ENCODE measurements at places on chromosomes 2 and 18.

DNA sequence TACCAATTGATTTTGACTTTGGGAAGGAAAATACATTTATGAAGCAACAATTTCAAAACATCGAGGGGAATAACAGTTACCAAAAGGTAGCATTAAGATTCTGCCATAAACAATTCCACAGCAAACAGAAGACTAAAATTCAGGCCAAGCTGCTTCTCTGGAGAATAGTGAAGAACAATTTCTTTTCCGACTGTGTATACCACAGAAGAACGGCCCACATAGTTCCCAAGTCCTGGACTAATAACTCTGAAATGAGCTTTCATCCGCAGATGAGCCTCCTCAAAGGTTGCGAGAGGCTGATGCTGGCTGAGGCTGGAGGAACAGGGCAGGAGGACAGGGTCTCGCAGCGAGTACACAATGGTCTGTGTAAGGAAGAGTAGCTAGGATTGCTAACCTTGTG lies 278.9 kb upstream of the TCF4 start:
- H3K36me3 ChIP-seq = no peaks in the 10 kb centered on the region
- no peak for DNase-seq
- H3K27ac ChIP-seq = peak overlapping the region; percentile 17
- peaks cover 68% of the 10 kb centered on the region for H3K4me1 ChIP-seq

DNA sequence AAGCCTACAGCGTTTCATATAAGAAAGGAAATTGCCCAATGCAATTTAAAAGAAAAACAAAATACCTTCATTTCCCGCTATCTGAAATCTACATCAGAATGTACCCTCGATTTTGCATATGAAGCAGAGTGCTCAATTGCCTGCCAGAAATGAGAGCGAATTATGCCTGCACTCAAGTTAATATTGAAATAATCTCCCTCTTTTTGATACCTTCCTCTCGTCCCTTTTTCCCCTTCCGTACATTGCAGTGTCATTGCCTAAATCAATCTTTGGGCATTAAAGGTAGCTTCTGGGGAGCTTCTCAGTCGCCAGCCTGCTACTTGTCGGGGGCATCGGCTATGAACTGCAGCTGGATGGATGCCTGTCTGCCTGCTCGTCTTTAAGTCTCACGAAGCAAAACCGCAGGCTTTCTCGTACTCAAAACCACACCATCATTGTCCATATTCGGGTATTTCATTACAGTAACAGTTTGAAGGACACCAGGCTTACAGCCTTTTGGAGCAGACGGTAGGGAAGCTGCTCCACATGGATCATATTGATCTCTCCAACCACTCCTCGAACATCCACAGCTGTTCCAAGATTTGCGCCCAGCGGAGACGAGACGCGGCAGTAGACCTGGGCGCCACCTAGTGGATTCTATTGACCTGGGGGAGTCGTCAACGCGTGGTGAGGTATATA lies 64.0 kb upstream of the HNRNPA3 start:
- H3K4me3 ChIP-seq = peak overlapping the region; percentile 72
- no peak overlapping the region for H3K27ac ChIP-seq
- H3K4me1 ChIP-seq = peaks cover 23% of the 10 kb centered on the region
- peaks cover 30% of the 10 kb centered on the region for H3K27me3 ChIP-seq

DNA sequence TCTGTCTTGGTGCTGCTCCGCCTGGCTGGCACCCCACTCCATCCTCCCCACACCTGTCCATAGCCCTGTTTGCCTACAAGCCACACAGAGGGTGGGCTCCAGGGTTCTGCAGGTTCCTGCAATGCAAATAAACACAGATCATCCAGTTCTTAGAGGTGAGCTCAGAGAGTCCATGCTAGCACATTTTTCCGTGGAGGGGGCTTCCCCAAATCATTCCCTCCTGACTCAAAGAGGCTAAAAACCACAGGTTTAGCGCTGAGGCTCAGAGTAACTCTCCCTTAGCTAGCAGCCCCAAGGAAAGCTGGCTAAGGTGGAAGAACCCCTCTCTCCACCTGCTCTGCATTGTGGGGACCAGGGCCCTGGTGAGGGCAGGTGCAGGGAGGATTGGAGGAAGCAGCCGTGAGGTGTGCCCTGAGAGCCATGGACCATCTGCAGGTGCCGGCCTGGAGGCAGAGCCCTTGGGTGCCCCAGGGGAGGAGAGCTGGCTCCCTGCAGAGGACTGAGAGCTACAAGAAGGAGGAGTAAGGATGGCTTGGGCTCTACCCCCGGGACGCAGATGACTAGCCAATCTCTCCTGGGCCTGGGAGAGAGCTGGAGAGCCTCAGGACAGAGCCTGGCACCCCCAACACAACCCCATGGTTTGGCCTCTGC lies 23.8 kb upstream of the TEX44 start:
- H3K36me3 ChIP-seq = no peaks in the 10 kb centered on the region
- peak overlapping the region; percentile 65 for H3K27ac ChIP-seq
- H3K4me3 ChIP-seq = no peak overlapping the region
- peaks cover 42% of the 10 kb centered on the region for H3K4me1 ChIP-seq
- H3K27me3 ChIP-seq = no peaks in the 10 kb centered on the region
- no peak for DNase-seq

DNA sequence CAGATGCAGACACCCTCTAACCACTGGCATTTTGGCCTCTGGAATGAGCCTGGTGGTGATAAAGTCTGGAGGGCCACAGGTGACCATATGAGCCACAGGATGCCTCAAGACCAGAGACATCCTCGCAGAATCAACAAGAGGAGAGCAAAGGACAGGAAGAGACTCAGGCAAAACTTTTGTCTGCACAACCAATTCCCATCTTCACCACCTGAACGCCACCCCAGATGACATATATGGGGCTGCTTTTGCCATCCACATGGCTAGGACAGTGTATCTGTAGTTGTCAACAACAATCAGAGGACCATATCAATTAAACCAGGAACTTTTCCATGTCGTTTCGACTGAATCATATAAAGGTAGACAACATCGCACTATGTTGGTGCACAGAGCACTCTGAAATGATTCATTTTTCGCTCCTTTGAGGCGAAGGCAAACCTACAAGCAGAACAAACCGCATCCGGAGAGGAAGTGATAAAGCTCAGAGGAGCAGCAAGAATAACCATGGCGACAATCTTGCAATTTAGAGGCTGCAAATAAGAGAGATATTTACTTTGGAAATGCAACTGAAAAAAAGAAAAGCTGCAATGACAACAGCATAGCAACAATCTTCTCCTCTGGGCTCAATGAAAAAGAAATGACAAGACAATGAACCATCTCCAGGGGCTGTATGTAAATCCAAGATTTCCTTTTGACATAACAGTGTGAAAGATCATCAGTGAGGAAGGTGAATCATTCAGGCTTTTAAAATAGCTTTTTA lies 204.5 kb downstream of the ARL4C start:
- no peak for DNase-seq
- H3K4me1 ChIP-seq = peaks cover 2% of the 10 kb centered on the region
- H3K27me3 ChIP-seq = no peaks in the 10 kb centered on the region
- H3K27ac ChIP-seq = no peak overlapping the region

- H3K4me1 ChIP-seq = peaks cover 2% of the 10 kb centered on the region
- H3K27me3 ChIP-seq = no peaks in the 10 kb centered on the region
- H3K4me3 ChIP-seq = no peak overlapping the region
- no peak overlapping the region for H3K27ac ChIP-seq
- no peak for DNase-seq
- H3K36me3 ChIP-seq = no peaks in the 10 kb centered on the region
Measured at GRCh38 chr2:9693196-9693491, 62.3 kb upstream of the YWHAQ start.

DNA sequence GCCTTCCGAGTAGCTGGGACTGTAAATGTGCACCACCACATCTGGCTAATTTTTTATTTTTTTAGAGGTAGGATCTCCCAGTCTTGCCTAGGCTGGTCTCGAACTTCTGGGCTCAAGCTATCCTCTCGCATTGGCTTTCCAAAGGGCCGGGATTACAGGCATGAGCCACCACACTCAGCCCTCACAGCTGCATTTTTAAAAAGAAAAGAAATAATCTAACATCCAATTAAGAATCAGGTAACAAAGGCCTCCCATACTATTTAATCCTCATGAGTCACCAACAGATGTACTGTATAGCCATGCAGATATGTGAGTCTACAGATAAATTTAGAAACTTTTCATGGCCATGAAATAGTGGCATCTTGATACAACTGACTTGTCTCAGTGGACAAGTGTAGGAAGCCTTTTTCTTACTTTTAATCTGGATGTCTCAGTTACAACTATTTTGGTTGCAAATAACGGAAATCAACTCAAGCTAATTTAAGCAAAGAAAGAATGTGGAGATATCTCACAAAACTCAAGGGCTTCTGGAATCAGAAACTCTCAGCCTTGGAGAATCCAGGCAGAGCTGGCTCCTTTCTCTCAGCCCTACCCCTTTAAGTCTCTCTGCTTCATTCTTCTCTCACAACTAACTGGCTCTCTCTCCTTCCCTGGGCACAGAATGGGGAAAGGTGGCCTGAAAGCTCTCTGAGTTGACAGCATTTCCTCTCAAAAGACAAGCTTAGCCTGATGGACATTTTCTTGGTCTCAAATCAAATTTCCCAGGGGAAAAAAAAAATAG lies 12.8 kb upstream of the PPM1B start:
- H3K27me3 ChIP-seq = no peaks in the 10 kb centered on the region
- H3K4me3 ChIP-seq = no peak overlapping the region
- H3K36me3 ChIP-seq = no peaks in the 10 kb centered on the region
- H3K4me1 ChIP-seq = no peaks in the 10 kb centered on the region
- no peak overlapping the region for H3K27ac ChIP-seq

GRCh38 chr2:161384864-161385263 lies 31.2 kb upstream of the TBR1 start:
- no peak overlapping the region for H3K27ac ChIP-seq
- H3K4me1 ChIP-seq = no peaks in the 10 kb centered on the region
- no peak overlapping the region for H3K4me3 ChIP-seq
- no peak for DNase-seq
- peaks cover 4% of the 10 kb centered on the region for H3K36me3 ChIP-seq

GRCh38 chr2:141911485-141912066 lies 219.2 kb downstream of the LRP1B start:
- no peaks in the 10 kb centered on the region for H3K27me3 ChIP-seq
- DNase-seq = no peak
- no peaks in the 10 kb centered on the region for H3K4me1 ChIP-seq
- H3K36me3 ChIP-seq = peaks cover 14% of the 10 kb centered on the region
- H3K27ac ChIP-seq = no peak overlapping the region

- H3K36me3 ChIP-seq = no peaks in the 10 kb centered on the region
- no peak for DNase-seq
- peaks cover 56% of the 10 kb centered on the region for H3K27me3 ChIP-seq
- H3K27ac ChIP-seq = no peak overlapping the region
- H3K4me3 ChIP-seq = no peak overlapping the region
Measured at GRCh38 chr18:79532313-79533007, 136.7 kb downstream of the NFATC1 start.

GRCh38 chr2:160108646-160109045 lies 46.2 kb upstream of the PLA2R1 start:
- no peak overlapping the region for H3K27ac ChIP-seq
- no peaks in the 10 kb centered on the region for H3K36me3 ChIP-seq
- no peak overlapping the region for H3K4me3 ChIP-seq
- no peaks in the 10 kb centered on the region for H3K27me3 ChIP-seq
- DNase-seq = no peak

DNA sequence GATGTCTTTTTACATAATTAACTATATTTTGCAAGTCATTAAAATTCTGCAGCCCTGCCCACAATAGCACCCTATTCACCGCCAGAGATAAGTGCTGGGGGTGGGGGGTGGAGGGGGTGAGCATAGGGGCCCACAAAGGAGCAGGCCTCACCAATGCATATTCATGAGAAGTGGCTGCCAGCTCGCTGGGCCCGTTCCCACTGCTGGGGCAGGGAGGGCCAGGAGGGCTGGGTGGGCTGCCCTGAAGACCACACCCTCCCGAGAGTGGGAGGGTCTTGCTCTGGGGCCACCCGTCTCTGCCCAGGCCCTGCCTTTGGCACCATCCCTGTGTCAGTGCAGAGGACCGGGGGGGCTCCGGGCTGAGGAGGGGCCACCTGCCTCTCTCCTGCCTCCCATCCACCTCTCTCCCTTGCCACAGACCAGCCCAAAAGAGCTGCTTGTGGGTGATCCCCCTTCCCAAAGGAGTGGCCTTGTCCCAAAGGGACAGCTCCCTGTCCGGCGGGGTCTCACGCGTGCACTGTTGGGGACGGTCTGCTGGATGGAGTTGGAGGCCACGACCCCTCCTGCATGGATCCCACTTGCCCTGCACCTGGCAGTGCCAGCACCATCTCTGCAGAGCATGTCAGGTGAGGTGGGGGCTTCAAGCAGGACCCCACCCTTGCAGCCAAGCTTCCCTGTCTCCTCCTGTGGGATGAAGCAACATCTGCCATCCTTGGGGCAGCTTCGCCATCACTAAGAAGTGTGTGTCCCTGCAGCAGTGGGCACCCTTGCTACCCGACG lies 138.8 kb upstream of the GPC1 start:
- no peak for DNase-seq
- H3K36me3 ChIP-seq = no peaks in the 10 kb centered on the region
- H3K27ac ChIP-seq = no peak overlapping the region
- no peak overlapping the region for H3K4me3 ChIP-seq
- peaks cover 10% of the 10 kb centered on the region for H3K4me1 ChIP-seq

DNA sequence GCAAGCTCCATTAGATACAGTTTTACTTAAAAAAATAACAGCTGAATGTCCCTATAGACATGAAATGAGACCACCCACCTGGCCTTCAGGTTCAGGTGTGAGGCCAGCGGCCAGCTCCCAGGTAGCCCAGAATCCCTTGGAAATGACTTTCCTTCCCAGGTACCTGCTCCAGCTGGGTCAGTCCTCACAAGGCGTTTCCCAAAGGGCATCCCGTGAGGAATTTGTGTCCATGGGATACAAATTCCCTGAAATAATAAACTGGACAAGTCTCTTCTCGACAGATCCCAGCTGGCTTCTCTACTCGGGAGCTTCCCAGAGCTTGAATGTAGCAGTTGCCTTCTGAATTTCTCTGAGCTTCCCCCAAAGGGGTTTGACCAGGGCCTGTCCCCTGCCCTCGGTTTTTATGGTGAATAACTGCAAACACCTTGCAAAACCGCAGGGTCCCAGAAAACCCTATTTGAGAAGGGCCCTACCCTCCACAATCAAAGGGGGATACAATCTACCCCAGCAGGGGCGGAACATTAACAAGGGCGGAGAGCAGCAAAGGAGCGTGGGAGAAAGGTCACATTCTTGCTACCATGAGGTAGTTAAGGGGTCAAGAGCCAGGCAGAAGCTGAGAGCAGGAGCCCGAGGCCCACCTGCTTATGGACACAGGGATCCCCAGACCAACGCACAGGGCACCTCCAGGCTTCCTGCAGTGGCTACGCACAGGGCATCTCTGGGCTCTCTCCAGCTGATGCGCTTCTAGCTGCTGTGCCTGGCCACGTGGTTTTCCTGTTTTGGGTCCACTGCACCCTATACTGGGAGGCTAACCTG lies 107.7 kb downstream of the HDAC4 start:
- H3K4me3 ChIP-seq = no peak overlapping the region
- DNase-seq = no peak
- H3K27me3 ChIP-seq = no peaks in the 10 kb centered on the region

GRCh38 chr2:76808732-76809131 lies 713.4 kb downstream of the LRRTM4 start:
- H3K4me1 ChIP-seq = peaks cover 41% of the 10 kb centered on the region
- H3K36me3 ChIP-seq = no peaks in the 10 kb centered on the region
- H3K27ac ChIP-seq = peak overlapping the region; percentile 87

- no peak for DNase-seq
- H3K4me1 ChIP-seq = peaks cover 54% of the 10 kb centered on the region
- no peak overlapping the region for H3K4me3 ChIP-seq
- peak overlapping the region; percentile 98 for H3K27ac ChIP-seq
- H3K36me3 ChIP-seq = peaks cover 2% of the 10 kb centered on the region
- H3K27me3 ChIP-seq = peaks cover 7% of the 10 kb centered on the region
Measured at GRCh38 chr2:85744055-85744454, 9.7 kb upstream of the ATOH8 start.

Measured in mesothelial cell of epicardium (in vitro differentiated cells).